Hematopoietic multipotent progenitor cell treated with erythropoietin and hydrocortisone succinate and interleukin-3 and kit ligand, for 4 days (in vitro differentiated cells): ENCODE measurements at places on chromosomes 6 and 20.
A peak's percentile ranks its signal among the peaks of the same experiment; 100 is the strongest.

DNA sequence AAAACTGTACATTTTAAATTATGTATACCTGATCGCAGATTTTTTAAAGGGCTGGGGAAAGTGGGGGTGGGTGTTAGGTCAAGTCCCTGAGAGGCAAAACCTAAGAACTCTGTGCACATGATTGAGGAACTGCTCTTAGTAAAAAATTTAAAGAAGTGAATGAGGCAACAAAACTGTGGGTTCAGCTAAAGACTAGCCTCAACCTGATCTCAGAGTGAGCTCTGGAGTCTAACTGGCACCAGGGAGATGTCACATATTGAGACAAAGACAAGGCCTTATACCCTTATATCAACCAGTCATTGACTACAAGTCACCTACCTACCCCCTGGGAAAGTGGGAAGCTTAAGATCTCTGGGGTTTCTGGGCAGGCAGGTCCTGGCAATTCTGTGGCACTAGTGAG, 27.4 kb upstream of the RUNX2 start:
- peak; percentile 34 for DNase-seq

DNA sequence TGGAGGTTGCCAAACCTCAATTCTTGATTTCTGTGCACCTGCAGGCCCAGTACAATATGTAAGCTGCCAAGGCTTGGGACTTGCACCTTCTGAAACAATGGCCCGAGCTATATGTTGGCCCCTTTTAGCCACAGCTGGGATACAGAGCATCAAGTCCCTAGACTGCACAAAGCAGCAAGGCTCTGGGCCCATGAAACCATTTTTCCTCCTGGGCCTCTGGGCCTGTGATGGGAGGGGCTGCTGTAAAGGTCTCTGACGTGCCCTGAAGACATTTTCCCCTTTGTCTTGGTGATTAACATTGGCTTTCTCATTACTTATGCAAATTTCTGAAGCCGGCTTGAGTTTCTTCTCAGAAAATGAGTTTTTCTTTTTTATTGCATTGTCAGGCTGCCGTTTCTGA, 40.5 kb upstream of the SLC35F1 start:
- DNase-seq, result no peak

- no peak for DNase-seq
Measured at GRCh38 chr6:46243754-46244153, 73.0 kb upstream of the ENPP5 start.

- DNase-seq, result no peak
Measured at GRCh38 chr6:146337376-146337775, 206.3 kb upstream of the RAB32 start.

- no peak for DNase-seq
Measured at GRCh38 chr6:107606407-107606806, 116.5 kb downstream of the SOBP start.

- DNase-seq, result no peak
Measured at GRCh38 chr20:57525328-57526086, 567 bp upstream of the CTCFL start.

- no peak for DNase-seq
Measured at GRCh38 chr20:2451422-2451821, 19.2 kb downstream of the SNRPB start.

DNA sequence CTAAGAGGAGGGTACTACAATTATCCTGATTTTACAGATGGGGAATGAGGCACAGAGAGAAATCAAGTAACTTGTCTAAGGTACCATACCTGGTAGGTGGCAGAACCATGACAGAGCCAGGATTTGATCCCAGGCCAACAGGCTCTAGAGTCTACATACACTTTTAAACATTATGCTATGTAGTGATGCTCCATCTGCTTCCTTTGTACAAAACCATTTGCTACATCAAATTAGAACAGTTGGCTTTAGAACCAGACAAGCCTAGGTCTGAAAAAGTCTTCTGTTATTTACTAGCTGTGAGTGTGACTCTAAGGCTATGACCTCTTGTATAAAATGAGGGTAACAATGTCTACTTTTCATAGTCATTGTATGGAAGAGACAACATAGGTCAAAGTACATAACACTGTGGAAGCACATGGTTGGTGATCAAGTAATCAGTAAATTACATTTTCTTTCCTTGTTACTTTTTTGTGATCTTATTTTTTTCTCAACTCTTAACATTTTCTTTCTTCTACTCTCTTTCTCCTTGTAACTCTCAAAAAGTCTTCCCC, 122.1 kb downstream of the PDSS2 start:
- no peak for DNase-seq

DNA sequence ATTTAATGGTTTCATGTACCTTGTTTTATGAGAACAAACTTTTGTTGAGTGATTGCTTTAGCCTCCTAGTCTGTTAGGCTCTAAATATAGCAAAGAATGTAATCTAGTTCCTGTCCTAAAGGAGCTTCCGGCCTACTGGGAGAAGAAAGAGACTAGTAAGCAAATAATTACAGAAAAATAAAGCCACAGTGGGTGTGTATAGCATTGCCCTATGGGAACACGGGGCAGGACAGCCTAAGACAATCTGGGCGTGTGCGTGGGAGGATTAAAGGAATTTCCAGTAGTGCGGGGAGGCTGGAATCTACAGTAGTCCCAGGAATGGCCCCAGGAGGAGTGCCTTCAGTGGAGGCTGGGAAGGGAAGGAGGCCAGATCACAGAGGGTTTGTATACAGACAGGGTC, 98.1 kb upstream of the AKAP12 start:
- peak; percentile 9 for DNase-seq

DNA sequence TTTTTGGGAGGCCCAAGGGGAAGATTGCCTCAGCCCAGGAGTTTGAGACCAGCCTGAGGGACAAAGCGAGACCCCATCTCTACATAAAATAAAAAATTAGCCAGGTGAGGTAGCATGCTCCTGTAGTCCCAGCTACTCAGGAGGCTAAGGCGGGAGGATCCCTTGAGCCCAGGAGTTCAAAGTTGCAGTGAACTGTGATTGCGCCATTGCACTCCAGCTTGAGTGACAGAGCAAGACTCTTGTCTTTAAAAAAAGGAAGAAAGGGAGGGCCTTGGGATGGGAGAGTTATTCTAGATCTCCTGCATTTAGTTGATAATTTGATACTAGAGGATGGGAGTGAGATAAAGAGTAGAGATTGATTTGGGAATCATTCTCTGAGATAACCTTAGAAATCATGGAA, 68.1 kb downstream of the ITCH start:
- peak; percentile 10 for DNase-seq

- no peak for DNase-seq
Measured at GRCh38 chr6:79391480-79391879, 145.8 kb downstream of the LCA5 start.

DNA sequence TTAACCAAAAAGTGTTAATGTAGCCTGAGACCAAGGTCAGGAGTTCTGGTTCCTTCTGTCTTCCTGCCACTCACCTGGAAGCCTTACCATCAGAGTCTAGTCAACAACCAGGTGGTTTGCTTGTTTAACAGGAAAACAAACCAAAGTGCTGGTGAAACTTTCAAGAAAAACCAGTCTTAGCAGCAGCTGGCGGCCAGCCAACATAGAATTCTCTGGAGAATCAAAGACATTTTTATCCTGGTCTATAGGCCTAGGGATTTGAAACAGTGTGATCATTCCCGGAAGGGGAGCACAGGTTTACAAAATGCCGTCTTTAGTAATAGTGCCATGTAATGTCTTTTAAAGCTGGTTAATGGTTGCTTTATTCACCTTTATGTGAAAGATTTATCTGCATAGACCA, 146.6 kb upstream of the AKIRIN2 start:
- DNase-seq, result no peak

GRCh38 chr6:131208787-131209186, 73.5 kb downstream of the AKAP7 start:
- DNase-seq, result no peak

GRCh38 chr6:43772681-43773049, 2.7 kb downstream of the VEGFA start:
- DNase-seq, result peak; percentile 44

DNA sequence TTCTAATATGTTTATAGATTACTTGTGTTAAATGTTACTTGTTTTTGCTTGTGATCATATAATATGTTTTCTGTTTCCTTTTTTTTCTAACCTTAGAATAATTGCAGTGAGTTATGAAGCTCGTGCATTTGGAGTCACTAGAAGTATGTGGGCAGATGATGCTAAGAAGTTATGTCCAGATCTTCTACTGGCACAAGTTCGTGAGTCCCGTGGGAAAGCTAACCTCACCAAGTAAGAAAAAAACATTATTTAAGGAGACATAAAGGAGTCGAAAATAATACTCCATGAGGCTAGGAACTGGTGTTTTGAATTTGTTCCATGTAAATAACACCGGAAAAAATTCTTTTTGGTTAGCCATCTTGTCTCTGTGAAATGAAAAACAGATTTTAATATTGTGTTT, 6.9 kb downstream of the POLH start:
- no peak for DNase-seq

DNA sequence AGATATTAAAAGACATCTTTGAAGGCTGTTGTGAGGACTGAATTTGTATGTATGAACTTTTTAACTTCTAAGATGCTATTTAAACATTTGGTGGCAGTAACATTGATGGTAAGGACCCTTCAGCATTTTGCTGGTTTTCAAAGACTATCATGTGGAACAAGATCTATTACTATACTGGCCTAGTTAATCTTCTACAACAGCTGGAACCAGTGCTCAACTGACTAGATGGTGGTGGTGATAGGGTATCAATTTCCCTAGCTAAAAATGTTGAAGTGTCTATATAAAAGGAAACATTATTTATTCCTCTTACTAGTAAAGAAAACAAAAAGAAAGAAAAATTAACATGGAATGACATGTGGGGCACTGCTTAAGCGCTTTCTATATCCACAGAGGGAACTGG, 195.7 kb downstream of the TASP1 start:
- DNase-seq, result peak; percentile 45

DNA sequence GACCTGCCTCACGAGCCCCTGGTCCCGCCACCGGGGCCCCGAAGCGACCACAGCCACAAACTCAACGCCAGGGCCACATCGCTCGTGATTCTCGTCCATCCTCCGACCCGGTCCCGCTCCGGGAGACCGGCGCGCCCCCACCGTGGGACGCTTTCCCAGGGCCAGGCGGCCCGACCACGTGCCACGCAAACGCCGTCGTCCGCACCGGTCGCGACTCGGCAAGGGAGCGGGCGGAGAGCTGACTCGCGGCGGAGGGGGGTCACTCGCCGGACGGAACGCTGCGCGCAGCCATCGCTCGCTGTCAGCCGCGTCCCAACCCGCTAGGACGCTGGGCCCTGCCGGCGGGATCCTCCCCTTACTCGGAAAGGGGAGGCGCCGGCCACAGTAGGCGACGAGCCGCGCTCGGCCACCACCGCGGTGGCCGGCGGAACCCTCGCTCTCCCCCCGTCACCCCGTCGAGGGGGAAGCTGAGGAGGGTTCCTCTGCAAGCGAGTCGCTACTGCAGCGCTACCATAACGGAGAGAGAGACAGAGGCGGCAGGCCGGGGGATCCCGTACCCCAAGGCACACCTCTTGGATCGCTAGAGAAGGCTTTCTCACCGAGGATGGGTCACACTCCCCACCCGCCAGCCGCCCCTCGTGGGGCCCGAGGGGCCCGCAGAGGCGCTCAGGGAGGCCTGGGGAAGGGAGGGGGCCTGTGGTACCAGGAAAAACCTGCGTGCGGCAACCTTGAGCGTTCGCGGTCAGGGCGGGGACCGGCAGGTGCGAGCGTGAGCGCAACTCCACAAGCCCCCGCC, 511.8 kb upstream of the ZNF337 start:
- DNase-seq, result peak; percentile 3
